ENCODE measurements at places on chromosomes 16 and 17.

GRCh38 chr16:67287960-67288359 is 8.6 kb downstream of the PLEKHG4 start:
- DNase-seq: no peak

GRCh38 chr16:85570213-85570734 is 42.8 kb upstream of the GSE1 start:
- no peak for DNase-seq

GRCh38 chr17:3903051-3903825 is 10.4 kb upstream of the CAMKK1 start:
- no peak for DNase-seq

GRCh38 chr17:45048795-45049563 is 2.5 kb downstream of the DCAKD start:
- DNase-seq: no peak

DNA sequence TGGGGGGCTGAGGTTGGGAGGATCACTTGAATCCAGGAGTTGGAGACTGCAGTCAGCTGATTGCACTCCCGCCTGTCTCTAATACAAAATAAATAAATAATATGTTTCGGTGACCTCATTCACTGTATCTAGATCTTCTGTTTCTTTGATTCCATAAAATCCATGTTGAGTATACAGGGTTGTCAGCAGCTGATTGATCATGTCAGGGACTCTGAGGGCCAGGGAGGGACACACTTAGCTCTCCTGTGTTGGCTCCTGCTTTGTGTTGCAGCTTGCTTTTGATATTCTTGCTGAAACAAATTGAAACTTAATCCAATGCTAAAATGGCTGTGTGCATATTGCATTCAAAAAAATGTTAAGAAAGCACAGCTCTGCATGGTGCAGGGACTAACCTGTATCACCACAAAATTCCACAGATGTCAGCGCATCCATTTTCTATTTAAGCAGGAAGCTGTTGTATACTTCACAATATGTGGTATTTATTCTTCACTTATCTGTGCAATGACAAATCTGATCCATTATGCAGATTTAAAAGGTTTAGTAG is 454.5 kb downstream of the CDH11 start:
- no peak for DNase-seq

DNA sequence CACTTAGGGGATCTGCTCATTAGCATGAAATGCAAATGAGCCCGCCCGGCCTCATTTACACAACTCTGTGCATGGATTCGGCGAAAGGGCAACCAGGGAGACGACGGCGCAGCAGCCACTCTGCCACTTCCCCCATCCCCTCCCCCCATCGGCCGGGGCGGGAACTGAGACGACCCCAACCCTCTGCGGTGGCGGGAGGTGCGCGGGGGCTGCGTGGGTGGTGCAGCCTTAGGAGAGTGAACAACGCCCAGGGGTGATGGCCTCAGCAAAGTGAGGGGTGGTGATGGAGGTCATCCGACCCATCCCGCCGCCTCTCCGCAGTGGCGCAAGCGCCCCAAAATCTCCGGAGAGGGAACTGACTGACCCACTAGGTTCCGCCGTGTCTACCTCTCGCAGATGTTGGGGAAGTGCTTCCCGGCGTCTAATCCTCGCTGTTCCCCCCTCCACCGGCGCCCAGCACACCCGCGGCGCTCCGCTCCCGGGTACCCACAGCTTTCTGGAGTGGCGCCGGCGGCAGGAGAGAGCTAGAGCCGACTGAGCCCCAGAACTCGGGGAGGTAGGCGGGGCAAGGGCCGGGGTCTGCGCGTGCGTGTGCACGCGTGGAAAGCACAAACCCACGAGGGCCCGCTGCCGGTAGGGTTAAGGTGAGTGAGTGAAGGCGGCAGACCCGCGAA is 1.4 kb upstream of the CACNA1G start:
- DNase-seq: no peak

GRCh38 chr17:14871921-14872320 is 393.2 kb downstream of the PMP22 start:
- DNase-seq: no peak

GRCh38 chr17:4530799-4531730 is 24.1 kb downstream of the MYBBP1A start:
- DNase-seq: no peak

DNA sequence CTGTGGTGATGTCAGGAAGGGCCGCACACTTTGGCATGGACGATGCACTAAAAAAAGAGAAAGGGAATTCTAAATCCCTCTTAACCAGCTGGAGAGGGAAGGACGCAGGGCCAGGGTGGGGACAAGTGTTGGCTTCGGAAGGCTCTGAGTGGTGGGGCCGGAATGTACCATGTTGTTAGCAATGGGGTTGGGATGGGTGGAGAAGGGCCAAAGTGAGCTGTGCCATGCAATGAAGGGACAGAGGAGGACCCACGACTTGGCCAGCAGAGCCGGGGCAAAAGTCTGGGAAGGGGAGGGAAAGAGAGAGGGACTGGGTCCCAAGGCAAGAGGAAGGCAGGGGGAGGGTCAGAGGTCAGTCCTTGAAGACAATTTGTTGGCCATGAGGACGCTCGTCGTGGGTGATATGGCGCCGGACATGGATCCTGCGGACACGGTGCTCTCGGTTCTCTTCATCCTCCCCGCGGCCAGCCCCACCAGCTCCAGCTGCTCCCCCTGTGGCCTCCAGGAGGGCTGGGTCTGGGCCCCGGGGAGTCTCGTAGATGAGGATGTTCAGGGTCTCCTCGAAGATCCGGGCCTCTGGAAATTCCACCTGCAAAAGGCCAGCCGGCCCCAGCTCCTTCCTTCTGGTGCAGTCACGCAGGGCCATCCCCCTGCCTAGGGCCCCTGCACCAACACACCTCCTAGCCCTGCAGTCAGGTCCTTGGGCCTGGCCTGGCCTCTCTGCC is 6.4 kb downstream of the ASPHD1 start:
- no peak for DNase-seq

GRCh38 chr17:62618647-62619416 is 8.6 kb upstream of the MRC2 start:
- DNase-seq: no peak

DNA sequence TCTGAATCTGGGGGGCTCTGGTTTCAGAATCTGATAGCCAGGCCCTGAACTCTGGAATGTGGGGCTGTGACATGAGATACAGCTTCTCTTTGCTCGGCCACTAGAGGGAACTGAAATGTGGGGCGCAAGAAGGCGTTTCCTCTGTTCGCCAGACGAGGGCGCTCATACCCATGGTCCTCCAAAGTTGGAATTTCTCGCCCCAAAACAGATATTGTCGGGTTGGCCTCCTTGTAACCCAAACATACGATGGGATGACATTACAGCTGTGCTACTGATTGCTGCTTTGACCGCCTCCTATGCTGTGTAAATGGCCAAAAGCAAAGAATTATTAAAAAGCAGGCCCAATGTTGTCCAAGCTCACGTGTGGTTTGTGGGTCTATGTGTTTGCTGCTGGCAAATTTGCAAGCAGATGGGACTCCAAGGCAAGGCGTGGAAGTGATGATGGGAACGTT is 13.1 kb upstream of the MSI2 start:
- no peak for DNase-seq

- DNase-seq: no peak
Observed at GRCh38 chr16:54490112-54490488, 203.5 kb upstream of the IRX3 start.

DNA sequence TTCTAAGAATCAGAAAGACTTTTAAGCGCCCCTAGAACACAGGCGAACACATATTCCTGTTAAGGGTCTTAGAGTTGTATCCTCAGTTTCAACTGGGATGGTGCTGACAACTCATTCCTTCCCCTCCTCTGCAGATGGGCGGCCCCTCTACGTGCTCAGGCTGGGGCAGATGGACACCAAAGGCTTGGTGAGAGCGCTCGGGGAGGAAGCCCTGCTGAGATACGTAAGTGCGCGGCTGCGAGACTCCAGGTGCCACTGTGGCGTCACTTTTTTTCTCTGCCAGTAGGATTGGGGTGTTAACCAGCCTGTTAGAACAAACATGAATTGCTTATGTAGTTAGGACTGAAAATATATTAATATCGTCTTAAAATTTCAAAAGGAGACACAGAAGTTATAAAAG is 62.7 kb downstream of the SEC14L1 start:
- no peak for DNase-seq

DNA sequence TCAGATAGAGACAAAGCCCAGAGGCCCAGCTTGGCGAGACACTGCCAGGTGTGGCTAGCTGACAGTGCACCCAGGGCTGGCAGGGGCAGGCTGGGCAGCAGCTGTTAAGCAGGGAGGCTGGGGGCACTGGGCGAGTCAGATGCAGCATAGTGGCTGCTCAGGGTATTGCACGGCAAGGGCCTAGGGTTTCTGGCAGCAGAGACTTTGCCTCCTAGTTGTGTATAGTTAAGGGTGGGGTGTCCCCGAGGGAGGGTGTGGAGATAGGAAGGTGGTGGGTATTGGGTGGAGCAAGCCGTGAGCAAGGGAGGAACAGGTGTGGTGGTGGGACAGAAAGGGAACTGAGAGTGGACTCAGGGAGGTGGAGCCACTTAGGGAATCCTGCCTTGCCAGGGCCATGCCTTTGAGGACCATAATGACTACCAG is 66.0 kb downstream of the SMPD3 start:
- DNase-seq: no peak
